Breast epithelium (tissue), 4 donors: ENCODE measurements at places on chromosomes 16 and 17. TPM values are rescaled to one million over a fixed set of nuclear protein-coding genes. Genes with fewer than 3 reads are reported as not detected.

CHTF18 gene
- total RNA-seq, result 13.1 TPM

RETREG3 gene
- total RNA-seq, result 85.8 TPM

MT4 gene
- not detected for total RNA-seq

KRT24 gene
- total RNA-seq, result not detected

NOD2 gene
- total RNA-seq, result 2.6 TPM

DNA sequence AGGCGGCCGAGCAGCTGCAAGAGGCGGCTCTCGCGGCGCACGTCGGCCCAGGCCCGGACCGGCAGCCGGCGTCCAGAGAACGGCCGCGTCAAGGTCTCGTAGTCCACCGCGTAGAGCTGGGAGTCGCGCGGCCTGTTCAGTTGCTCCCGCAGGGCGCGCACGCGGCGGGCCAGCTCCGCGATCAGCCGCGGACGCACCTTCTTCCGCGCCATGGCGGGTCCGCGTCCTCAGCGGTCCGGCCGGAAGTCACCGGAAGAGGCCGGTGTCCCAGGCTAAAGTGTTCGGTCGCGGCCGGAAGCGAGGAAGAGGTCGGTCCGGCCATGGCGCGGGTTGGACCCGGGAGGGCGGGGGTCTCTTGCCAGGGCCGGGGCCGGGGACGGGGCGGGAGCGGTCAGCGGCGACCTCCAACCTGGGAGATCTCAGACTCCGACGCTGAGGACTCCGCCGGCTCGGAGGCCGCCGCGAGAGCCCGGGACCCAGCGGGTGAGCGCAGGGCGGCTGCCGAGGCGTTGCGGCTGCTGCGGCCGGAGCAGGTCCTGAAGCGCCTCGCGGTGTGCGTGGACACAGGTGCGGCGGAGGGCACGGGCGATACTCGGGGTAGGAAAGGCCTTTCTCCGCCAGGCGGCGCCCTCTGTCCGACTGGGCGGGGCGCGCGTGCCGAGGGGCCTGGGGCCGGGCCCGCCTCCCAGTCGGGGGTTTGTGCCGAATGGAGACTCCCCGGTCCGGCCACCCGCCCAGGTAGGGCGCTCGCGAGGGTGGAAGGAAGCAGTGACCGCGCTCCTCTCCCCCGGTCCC is at the start of gene MRPS34:
Gene MRPS34, minus strand, starts transcription at position 227 of the 795 bp plus-strand sequence. Its CDS starts 15 bp downstream, at position 212.
- DNase-seq, result no peak

DNA sequence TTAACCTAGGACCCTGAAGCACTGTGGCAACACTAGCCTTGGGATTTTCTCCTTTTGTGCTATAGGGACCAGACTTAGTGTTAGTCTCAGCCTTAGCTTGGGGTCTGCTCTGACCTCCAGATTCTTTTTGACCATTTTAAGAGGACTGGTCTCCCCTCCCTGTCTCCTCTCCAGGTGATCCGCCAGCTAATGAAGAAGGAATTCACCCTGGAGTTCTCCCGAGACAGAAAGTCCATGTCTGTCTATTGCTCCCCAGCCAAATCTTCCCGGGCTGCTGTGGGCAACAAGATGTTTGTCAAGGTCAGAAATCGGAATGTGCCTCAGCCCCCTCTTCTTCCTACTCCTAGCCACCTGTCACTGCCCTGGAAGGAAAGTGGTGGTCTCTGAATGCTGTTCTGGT is 19.5 kb downstream of the ATP2A1 start:
- no peak for DNase-seq

DNA sequence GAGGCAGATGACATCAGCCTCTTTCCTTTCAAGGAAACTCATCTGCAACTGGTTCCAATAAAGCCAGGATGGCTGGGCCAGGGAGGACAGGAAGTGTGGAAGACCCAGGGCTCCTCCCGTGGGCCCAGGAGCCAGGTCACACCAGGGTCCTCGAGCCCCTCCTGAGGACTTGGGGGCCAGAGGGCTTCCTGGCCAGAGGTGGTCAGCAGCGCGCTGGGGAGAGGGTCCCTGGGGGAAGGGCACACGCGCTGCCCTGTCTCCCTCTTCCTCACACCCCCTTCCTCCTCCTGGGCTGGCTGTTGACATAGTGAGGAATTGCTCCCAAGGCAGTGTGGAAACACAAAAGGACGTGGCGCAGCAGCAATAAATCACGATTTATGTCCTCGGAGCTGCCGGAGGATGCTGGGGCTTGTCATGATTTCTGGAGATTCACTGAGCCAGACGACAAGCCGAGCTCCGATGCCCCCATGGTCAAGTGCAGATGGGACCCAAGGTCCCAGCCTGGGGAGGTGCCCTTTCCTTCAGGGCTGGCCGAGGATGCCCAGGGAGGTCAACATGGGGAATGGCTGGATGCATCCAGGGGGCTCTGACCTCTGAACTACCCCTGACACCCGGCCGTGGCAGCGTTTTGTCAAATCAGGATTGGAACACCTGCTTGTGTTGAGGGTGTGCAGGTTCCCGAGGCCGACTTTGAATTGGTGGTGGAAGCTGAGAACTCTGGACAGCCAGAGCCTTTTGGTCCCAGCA is 152.6 kb downstream of the IRF8 start:
- DNase-seq, result no peak
